BJ (cell line): ENCODE measurements at places on chromosomes 16 and 17.

DNA sequence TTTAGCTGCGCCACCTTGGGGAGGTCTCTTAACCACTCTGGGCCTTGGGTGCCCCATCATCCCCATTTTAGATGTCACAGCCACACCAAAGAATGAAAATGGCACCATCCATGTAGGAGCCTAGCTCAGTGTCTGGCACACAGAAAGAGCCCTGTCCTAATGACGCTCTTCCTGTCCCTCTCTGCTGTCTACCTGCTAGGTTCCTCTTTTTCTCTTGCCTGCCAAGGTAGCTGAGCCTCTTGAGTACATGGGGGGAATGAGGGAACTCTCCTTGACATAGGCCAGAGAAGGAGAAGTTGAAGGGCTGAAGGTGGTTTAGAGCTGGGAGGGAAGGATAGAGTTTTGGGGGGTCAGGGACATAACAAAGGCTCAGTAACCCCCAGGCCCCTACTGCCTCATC is 1.8 kb downstream of the RUNDC3A start:
- no peak for DNase-seq

DNA sequence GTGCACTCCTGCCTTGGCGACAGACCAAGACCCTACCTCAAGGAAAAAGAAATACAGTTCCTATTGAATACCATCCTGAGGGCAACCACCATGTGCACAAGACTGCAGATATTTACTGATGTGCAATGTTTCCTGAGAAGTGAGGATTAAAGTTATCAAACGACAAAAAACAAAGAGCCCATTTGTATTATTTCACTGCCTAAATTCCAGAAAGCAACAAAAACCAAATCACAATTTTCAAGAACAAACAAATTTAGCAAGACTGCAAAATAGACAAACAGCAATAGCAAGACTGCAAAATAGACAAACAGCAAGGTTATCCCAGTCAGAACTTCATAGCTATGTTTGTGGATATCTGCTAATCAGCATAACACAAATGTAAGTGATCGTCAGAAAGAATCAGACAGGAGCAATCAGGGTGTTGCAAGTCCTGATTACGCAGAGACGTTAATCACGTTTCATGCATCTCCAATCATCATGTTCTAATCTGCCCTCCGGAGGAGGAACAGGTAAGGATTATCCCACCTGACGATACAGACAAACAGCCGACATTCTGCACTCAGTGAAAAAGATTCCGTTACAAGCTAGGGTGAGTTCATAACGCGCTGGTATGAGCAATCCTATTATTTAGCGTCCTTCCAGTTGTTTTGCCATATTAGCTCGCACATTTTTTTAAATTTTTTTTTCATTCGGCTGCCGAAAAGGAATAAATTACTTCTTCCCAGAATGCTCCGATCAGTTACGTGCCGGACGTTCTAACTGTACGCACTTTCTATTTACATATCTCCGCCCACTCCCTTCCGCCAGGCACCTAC is 2.9 kb downstream of the TMEM107 start:
- DNase-seq: peak; percentile 81

DNA sequence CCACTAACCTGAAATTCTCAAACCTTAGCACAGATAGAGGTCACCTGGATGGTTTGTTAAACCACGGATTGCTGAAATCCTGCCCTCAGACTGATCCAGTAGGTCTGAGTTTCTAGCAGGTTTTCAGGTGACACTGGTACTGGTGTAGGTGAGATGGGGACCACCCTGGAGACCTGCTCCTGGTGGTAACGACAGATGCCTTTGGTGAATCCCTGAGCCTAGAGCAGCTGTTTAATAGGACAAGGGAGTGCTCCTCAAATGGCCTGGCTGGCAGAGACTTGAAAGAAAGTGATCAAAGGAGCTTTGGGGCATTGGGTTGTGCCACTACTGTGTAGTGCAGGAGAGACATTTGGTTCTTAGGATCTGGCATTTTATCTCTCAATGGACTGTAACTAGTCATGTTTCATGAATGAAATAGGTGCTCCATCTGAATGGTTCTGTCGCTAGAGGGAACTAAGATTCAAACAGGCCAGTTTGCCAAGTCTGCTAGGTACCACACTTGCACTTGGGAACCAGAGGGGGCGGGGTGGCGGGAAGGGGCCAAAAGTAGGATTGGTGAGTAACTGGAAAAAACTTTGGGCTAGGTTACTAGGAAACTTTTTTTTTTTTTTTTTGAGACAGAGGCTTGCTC is 2.9 kb upstream of the IFI35 start:
- no peak for DNase-seq

- DNase-seq: peak; percentile 37
Observed at GRCh38 chr17:4175921-4176807, 33.2 kb downstream of the CYB5D2 start.

- DNase-seq: no peak
Observed at GRCh38 chr16:47904691-47905090, 251.1 kb downstream of the ABCC12 start.

- no peak for DNase-seq
Observed at GRCh38 chr16:71869089-71869488, 14.9 kb downstream of the ZNF821 start.

- no peak for DNase-seq
Observed at GRCh38 chr16:10003486-10003885, 178.7 kb downstream of the GRIN2A start.

- no peak for DNase-seq
Observed at GRCh38 chr17:82053130-82053529, 1.4 kb downstream of the GPS1 start.

GRCh38 chr17:74480290-74480689 is 13.9 kb downstream of the CD300A start:
- no peak for DNase-seq

DNA sequence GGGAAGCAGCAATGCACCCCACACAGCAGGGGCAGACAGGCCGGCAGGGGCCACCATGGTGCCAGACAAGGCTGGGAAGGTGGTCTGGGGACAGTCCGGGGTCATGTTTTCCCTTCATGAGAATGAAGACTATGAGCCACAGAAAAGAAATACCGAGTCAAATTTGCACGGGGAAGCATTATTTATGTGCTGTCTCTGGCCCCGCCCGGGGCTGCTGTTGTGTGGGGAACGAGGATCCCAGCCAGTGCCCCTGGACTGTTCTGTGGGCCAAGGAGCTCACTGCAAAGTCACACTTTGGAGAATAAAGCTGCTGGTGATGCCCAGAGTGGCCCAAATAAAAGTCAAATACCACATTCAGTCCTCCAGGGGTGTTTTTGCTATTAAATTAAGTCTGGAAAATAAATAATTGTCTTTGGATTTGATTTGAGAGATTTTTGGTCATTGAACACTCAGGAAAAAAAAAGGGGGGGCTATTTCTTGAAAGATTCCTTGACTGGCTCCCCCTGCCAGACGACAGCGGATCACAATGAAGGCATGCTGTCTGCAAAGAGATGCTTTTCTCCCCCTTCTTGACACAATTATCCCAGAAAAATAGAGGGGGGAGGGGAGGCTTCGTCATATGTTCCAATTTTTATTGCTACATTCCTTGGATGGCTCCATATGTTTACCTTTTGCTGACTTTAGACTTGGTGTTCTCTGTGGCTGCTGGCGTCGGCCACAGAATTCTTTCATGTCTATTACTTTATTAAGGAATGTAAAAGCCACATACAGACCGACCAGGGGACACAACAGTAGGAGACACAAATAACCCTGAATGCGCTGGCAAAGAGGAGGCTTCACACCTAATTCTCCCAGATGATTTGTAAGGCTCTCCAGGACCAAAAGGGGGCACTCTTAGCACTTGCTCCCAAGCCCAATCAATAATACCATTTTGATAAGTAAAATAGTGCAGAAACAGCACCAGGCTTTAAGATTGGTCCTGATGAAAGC is 27.1 kb upstream of the ANKFN1 start:
- DNase-seq: peak; percentile 64

- DNase-seq: no peak
Observed at GRCh38 chr17:21538615-21539014, 153.7 kb upstream of the KCNJ18 start.

GRCh38 chr16:23124315-23124714 is 24.9 kb downstream of the USP31 start:
- DNase-seq: no peak

GRCh38 chr17:39979016-39979670 is 1.5 kb upstream of the PSMD3 start:
- peak; percentile 83 for DNase-seq

GRCh38 chr17:3639981-3640596 is 3.5 kb downstream of the CTNS start:
- no peak for DNase-seq

DNA sequence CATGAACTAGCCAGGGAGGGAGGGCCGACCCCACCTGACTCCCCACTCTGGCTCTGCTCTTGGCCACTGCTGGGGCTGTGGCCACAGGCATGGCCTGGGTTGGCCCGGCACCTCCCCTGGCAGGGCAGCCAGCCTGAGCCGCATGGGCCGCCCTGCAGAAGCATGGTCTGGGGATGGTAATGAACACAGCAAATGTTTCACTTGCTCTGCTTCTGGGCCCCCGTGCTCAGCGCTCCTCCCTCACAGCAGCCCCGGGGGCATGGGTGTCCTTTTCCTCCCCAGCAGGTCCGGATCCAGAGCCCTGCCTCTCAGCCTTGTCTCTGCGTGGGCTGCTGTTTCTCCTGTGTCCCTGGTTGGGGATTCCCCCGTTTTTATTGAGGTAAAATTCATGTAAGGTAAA is 30.9 kb upstream of the KCNJ12 start:
- DNase-seq: no peak

GRCh38 chr16:77684181-77684526 is 38.2 kb upstream of the NUDT7 start:
- no peak for DNase-seq

- DNase-seq: no peak
Observed at GRCh38 chr17:36943250-36944191, 5.2 kb upstream of the AATF start.

DNA sequence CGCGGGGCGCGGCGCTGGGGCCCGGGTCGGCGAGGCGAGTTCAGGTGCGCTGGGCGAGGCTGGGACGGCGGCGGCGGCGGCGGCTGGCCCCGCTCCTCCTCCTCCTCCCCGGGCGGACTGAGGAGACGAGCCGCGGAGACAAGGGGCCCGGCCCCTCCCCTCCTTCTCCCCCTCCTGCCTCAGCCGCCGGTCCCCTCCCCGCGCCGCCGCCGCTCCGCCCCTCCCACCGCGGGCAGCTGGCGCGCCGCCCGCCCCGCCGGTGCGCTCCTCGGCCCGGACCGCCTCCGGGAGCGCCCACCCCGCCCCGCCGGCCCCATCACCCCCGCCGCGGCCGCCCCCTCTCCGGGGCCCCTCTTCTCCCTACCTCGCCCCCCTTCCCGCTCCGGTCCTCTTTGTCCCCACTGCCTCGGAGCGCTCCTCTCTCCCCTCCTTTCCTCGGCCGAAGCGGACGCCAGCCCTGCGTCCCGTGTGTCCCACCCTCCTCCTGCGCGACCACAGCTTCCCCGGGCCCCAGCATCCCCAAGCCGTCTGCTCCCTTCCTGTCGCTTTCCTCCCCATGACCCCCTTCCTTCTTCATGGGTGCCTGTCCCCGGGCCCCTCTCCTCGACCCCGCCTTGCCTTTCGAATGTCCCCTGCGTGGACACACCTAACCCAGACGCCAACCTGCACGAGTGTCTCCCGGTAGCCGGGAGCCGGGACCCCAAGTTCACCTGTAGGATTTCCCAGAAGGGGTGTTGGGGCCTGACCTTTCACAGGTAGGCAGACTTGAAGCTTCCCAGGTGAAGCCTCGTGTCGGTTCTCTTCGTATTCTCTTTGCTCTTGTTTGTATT is at the start of gene TOX3:
TSS of gene TOX3 (minus strand) at position 140 of the 830 bp plus-strand sequence. CDS start 420 bp downstream, outside the sequence.
- DNase-seq: no peak

DNA sequence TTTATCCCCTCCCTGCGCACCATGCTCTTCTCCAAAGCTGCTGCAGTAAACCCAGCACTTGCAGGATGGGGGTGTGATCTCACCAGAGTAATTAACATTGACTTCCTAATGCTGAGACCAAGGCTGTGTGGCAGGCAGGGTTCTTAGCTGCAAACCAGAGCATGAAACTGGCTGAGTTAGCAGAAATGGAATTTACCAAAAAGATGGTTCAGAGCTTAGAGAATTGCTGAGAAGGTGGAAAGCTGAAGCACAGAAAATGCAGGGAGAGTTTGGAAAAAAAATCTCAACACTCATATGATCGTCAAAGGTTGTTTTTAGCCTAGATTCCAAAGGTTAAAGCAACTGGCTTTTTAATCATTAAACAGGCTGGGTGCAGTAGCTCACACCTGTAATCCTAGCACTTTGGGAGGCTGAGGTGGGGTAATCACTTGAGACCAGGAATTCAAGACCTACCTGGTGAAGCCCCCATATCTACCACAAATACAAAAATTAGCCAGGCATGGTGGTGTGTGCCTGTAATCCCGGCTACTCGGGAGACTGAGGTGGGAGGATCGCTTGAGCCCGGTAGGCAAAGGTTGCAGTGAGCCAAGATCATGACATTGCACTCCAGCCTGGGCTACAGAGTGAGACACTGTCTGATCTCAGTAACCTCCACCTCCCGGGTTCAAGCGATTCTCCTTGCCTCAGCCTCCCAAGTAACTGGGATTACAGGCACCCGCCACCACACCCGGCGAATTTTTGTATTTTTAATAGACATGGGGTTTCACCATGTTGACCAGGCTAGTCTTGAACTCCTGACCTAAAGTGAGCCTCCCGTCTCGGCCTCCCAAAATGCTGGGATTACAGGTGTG is 6.0 kb upstream of the TXNDC11 start:
- no peak for DNase-seq

DNA sequence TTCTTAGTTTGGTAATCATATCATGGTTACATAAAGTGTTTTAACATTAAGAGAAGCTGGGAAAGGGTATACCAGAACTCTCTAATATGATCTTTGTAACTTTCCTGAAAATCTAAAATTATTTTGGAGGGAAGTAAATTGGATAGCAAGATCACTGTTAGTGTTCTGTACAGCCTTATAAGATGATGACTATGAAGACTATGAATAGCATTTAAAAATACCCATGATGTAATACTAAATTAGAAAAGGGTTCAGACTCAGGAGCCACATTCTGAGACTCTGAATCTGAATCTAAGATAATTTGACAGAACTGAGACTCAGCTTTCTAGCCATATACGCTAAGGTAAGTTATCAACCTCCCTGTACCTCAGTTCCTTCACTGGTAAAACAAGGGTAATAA is 208.0 kb upstream of the C17orf78 start:
- no peak for DNase-seq

- no peak for DNase-seq
Observed at GRCh38 chr16:79662122-79662521, 61.6 kb upstream of the MAF start.

DNA sequence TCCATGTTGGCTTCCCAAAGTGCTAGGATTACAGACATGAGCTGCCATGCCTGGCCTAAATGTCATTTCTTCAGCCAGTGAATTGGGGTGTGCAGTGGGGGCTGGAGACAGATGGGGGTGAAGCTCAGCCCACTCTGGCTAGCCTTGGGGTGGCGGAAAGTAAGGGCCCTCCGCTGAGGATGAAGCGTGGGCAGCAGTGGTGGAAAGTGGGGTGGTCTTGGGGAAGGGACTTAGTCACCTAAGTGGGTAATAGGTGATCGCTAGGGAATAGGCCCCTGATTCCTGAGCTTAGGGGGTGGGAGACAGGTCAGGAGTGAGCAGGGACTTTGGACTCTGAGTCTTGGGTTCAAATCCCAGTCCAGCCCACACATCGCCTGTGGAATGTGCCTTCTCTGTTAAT is 2.2 kb downstream of the LLGL1 start:
- DNase-seq: no peak

- DNase-seq: no peak
Observed at GRCh38 chr16:10625595-10626357, 45.4 kb upstream of the EMP2 start.
